ENCODE measurements at places on chromosomes 3 and 15.

DNA sequence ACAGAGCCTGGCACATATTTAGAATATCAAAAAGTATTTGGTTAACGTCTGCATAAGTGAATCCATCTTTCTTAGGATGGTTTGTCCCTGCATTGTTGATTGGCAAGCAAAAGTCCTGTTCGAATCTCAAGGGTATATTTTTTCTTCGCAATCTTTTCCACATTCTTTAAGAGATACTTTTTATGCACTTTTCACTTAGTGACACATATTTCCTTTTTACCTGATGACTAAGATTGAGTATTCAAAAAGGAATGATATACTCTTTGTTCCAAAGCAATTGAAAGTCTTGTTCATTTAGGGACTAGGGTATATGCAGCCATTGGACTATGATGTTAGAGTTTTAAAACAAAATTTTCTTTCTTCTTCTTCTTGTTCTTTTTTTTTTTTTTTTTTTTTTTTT, 349.9 kb downstream of the NLGN1 start:
- DNase-seq: no peak

- DNase-seq: no peak
These were observed 50.3 kb upstream of the SEC13 start for GRCh38 chr3:10371167-10371566.

DNA sequence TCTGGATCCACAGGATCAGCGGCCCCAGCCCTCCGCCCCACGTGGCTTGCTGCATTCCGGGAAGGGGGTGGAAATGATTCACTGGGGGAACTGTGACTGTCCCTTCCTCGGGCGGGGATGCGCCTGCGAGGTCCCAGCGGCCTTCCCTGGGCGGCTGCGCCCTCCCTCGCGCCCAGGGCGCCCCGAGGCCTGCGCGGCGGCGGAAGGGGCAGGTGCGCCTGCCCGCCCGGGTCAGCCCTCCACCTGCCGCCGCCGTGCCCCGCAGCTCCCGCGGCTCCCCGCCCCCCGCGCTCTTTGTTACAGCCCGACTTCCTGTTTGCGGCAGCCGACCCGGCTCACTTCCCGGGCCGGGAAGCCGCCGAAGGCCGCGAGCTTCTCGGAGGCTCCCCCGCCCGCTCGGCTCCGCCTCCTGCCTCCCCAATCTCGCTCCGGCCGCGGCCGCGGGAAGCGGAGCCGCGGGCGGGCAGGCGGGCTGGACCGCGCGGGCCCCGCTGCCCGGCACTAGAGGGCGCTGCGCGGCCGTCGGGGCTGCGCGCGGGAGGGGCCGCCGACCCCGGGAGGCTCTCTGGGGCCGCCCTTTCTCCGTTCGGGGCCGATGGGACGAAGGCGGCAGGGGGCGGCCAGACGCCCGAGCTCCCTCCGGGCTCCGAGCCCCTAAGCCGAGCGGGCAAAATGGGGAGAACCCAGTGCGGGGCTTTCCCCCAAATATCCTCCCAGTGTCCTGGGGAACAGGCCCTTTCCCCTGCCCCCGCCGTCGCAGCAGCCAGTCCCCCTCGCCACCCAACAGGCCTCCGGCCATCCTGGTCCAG, 11.5 kb upstream of the CHAC1 start:
- DNase-seq: peak; percentile 71

DNA sequence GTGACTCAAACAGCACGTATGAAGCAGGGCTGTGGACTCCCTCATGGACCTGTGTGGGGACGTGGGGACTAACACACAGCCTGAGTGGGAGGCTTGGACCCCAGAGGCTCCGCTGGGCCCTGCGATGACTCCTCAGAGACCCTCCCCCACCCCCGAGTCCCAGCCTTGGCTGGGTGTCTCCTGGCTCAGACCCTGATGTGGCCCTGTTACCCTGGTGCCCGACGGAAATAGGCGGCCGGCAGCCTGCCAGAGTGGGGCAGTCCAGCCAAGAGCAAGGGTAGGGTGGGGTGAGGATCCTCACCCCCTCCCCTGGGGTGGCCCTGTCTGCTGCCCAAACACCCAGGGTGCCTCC, 15.3 kb downstream of the TNK2 start:
- DNase-seq: no peak

DNA sequence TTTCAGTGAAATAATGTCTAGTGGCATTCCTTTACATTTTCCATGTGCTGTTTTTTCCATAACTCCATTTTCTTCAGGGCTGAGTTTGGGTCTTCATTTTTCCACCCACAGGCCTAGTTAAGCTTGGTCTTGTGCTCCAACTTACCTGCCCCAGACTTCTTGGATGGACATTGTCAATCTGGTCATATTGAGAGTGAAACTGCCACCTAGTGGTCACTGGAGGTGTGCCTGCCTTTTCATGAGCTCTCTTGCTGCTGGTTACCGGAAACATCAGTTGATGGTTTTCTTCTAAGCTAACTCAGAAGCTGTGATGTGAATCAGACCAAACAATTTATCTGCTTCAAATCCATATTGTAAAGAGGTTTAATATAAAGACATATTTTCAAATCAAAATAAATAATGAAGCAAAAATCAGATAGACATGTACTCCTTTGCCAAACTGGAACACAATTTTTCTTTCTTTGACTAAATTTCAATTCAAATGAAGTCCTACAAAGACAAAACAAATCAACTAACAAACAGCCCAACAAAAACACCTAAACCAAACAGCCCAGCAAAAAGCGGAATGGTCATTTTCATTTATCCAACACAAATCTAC, 135.1 kb upstream of the RASGRP1 start:
- DNase-seq: peak; percentile 65

- DNase-seq: no peak
These were observed 31.3 kb downstream of the USP3 start for GRCh38 chr15:63535689-63536088.

DNA sequence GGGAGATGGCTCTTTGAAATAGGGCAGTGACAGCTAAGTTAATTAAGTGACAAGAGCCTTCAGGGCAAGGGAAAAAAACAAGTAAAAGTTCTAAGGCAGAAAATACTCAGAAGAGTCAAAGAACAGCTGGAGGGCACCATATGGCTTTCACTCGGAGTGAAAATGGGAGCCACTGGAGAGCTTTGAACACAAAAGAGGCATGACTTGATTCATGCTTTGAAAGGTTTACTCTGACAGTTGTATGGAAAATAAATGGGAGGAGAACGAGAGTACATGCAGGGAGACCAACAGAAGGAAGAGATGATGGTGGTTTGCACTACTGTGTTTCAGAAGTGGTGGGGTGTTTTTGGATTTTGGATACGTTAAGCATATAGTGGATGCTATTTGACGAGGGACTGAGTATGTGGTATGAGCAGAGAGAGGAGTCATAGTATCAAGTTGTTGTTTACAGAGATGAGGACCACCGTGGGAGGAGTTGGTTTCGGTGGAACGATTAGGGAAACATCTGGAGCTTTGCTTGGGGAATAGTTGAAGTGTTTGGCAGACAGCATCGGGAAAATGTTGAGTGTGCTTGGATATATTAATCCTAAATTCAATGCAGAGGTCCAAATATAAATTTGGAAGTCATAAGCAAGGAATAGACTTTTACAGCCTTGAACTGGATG, 411.5 kb downstream of the GABRG3 start:
- no peak for DNase-seq

DNA sequence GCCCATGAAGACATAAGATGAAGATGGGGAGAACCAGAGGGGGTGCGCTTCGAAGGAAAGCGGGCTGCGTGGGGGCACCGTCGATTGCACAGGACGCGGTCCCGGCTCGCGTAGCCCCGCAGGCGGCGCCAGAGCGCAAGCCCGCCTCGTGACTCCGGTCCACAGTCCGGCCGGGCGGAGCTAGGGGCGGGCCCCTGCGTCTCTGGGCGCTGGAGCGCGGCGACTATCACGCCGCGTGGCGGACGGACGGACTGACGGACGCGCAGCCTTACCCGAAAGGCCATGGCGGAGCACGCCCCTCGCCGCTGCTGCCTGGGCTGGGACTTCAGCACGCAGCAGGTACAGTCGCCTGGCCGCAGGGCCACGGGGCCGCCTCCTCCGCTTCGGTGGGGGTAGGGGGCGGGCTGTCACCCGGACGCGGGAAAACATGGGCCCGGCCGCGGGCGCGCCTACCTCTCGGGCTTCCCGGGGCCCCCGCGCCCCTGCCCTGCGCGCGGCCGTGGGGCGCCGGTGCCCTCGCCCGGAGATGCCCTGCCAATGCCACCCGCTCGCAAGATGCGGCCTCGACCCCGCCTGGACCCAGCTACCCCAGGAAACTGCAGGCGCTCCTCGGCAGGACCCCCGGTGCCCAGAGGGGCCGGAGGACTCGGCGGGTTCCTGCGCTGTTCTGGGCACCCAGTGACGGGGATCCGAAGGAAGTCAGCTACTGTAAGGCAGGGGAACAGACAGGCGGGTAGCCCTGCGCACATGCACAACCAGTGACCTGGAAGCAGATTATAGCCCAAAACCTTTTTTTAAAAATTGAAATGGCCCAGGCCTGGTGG, at the start of gene XYLB:
Gene XYLB (plus strand): TSS at position 199 of the 824 bp plus-strand sequence. CDS start 84 bp downstream, at position 283.
- DNase-seq: peak; percentile 80

GRCh38 chr3:141926929-141927328, 50.5 kb downstream of the ATP1B3 start:
- no peak for DNase-seq

DNA sequence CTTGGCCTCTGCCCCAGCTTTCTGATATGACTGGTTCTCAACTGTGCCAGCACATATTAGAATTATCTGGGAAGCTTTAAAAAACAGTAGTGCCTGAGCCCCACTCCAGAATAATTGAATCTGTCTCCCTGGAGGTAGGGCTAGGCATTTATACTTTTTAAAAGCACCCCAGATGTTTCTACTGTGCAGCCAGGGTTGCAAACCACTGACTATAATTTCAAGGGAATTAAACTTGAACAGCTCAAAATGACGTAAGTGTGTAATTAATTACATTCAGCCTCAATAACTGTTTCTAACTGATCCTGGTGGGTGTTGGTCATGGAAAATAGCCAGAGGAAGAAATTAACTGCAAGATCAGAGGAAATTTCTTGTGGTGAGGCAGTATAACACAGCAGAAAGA, 4.4 kb upstream of the IRAK2 start:
- DNase-seq: no peak

DNA sequence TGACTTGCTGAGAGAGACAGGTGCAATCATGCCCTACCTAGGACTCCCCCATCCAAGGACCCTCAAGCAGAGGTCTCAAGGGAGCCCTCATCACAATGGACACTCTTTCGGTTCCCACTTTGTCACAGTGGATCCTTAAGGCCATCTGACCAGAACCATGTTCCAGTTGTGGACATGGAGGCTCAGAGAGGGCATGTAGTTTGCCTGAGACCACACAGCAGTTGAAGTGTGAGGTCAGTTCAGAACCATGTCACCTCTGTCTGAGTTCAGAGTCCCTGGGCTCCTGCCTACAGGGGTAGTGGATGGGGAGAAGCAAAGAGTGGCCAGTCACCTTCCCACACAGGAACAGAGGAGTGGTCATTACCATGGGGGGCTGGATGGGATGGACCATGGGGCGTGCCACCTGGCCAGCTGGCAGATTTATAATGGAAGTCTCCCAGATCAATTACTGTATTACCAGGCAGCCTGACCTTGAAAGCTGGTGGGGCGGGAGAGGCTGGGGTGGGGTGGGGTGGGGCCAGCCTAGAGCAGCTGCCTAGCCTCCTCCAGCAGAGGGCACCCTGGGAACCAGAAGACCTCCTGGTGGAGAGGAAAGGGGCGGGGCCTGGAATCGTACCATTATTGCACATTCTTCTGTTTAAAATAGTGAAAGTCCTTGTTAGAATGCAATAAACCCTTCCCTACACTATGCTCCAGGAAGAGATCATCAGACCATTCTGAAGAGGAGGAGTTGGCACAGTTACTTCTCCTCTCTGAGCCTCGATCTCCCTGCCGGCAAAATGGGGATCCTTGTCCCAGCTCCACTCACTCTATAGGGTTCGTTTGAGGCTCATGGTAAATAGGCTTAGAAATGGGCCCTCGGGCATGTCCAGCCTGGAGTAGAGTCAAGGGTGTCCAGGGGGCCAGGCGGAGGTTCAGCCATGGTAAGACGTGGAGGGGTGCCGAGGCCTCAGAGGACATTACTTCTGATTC, 26.9 kb upstream of the LINGO1 start:
- peak; percentile 24 for DNase-seq

DNA sequence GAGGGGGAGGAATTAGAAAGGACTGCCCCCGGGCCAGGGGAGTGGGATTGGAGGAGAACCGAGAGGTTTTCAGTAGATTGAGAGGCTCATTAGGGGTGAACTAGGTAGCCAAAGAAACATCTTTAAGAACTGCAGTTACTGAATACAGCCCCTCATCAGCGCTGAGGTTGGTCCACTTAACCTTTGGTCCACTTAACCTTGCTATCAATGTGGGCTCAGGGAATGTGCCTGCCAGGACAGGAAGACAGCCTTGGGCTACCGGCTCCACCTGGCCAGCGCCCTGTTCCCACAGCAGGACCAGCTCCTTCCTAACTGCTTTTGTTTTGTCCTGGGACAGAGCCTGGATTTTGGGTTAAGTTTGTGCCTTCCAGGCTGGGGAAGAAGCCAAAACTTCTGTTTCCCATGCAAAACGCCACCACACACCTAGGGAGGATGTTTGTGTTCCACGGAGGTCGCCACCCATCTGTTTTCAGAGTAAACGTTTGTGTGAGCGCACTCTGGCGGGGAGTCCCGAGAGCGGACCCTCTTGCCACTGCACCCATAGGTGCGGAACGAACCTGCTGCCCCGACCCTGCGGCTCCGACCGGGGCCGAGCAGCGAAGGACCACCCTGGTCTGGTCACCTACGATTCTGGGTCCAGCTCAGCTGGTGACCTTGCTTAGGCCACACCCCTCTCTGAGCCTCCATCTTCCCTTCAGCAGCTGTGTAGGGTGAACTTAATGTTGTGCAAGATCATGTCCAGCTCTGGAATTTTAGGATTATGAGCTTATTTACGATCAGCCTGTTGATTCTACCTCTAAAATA, 107.4 kb downstream of the VGLL4 start:
- no peak for DNase-seq

All from activated naive CD4-positive, alpha-beta T cell treated with anti-CD3 and anti-CD28 coated beads, Interleukin-2, amount 50 U/mL, for 16 hours (primary cell).